ENCODE measurements at places on chromosomes 11 and 22. TPM values are rescaled to one million over a fixed set of nuclear protein-coding genes. Genes with fewer than 3 reads are reported as not detected.
A peak's percentile ranks its signal among the peaks of the same experiment; 100 is the strongest.

DNA sequence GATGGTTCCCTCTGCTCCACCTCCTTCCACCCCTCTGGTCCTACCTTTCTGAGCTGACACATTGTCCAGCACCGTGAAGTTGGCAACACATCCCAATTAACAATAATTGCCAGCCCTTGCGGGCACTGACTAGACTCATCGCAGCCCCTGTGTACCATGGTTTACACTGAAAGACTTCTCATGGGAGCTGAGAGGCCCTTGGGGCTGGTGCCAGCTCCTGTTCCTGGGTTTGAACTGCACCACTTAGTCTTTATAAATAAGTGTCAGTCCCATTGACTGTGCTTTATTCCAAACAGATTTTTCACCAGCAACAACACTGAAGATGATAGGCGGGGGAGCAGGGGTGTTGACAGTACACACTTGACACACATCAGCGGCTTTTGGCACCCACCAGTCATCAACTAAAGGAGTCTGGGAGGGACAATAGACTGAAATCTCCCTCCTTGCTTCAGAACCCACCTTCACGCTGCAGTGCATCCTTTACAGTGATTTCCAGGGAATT lies 447.3 kb downstream of the NTM start:
- no peaks in the 10 kb centered on the region for H3K36me3 ChIP-seq
- no peak for DNase-seq
- peaks cover 2% of the 10 kb centered on the region for H3K27me3 ChIP-seq
- no peak overlapping the region for H3K27ac ChIP-seq
- no peak overlapping the region for H3K4me3 ChIP-seq

GRCh38 chr11:35947437-35947836 lies 3.6 kb downstream of the LDLRAD3 start:
- no peak overlapping the region for H3K27ac ChIP-seq
- no peaks in the 10 kb centered on the region for H3K36me3 ChIP-seq
- no peak overlapping the region for H3K4me3 ChIP-seq
- no peak for DNase-seq
- peaks cover 40% of the 10 kb centered on the region for H3K27me3 ChIP-seq

Gene TMEM45B
- 3.1 TPM for total RNA-seq

- H3K27ac ChIP-seq, result no peak overlapping the region
- DNase-seq, result no peak
- peaks cover 24% of the 10 kb centered on the region for H3K27me3 ChIP-seq
- H3K36me3 ChIP-seq, result no peaks in the 10 kb centered on the region
- H3K4me3 ChIP-seq, result no peak overlapping the region
These were observed 131.2 kb downstream of the ZNF280B start for GRCh38 chr22:22377335-22377734.

DNA sequence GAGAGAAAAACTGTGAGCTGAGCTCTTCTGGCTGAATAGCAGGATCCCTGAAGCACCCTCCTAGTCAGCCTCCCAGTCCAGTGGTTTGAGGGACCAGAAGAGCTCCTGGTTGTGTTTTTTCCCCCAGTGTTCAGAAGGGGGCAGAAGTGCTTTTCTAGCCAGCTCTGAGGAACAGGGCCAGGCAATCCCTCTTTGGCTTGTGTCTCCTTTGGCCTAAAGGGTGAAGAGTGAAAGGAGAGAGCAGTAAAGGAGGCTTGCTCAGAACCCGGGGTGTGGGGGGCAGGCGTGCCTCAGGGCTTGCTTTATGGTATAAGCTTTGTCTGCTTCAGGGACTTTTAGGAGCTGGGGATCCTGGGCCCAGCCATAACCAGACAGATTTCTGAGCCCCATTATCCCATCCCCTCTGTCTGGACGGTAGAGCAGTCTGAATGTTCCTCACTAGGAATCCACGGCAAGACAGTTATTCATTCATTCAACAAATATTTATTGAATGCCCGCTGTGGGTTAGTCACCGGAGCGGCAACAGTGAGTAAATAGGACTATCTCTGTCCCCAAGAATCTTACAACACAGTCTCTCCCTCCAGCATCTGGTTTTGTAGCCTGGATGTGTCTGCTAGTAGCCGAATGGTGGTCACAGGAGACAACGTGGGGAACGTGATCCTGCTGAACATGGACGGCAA lies 14.5 kb downstream of the ACP2 start:
- H3K27me3 ChIP-seq, result no peaks in the 10 kb centered on the region
- peak overlapping the region; percentile 81 for H3K27ac ChIP-seq
- peaks cover 28% of the 10 kb centered on the region for H3K4me1 ChIP-seq
- no peak overlapping the region for H3K4me3 ChIP-seq

- H3K4me1 ChIP-seq, result peaks cover 19% of the 10 kb centered on the region
- peaks cover 63% of the 10 kb centered on the region for H3K27me3 ChIP-seq
These were observed 47.8 kb downstream of the TEAD1 start for GRCh38 chr11:12721816-12722604.

Gene LSP1
- 193 TPM for total RNA-seq

Gene OR5P2
- not detected for total RNA-seq

GRCh38 chr11:116740741-116741140 lies 32.0 kb downstream of the BUD13 start:
- H3K36me3 ChIP-seq, result peaks cover 4% of the 10 kb centered on the region
- H3K4me1 ChIP-seq, result peaks cover 6% of the 10 kb centered on the region
- no peaks in the 10 kb centered on the region for H3K27me3 ChIP-seq
- H3K4me3 ChIP-seq, result no peak overlapping the region

DNA sequence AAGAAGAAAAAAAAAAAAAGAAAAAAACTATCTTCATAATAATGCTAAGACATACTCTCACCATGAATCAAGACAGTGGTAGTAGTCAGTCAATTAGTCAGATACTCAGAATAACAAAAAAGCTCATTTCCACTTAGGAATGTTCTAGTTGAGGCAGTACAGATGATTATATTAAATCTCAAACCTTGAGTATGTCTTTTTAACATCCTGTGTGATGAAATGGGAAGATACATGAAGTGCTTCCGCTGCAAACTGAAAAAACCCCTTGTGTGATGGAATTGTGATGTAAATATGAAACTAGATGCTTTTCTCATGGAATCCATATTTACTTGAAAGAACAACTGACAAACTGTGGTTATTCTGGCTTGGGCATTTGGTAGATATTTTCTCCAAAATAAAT lies 13.7 kb downstream of the AMOTL1 start:
- H3K27ac ChIP-seq, result no peak overlapping the region
- H3K4me3 ChIP-seq, result no peak overlapping the region
- H3K4me1 ChIP-seq, result peaks cover 9% of the 10 kb centered on the region
- DNase-seq, result no peak
- no peaks in the 10 kb centered on the region for H3K36me3 ChIP-seq

Gene SCGB1D4
- not detected for total RNA-seq

Gene IGSF9B
- total RNA-seq, result 79.0 TPM

DNA sequence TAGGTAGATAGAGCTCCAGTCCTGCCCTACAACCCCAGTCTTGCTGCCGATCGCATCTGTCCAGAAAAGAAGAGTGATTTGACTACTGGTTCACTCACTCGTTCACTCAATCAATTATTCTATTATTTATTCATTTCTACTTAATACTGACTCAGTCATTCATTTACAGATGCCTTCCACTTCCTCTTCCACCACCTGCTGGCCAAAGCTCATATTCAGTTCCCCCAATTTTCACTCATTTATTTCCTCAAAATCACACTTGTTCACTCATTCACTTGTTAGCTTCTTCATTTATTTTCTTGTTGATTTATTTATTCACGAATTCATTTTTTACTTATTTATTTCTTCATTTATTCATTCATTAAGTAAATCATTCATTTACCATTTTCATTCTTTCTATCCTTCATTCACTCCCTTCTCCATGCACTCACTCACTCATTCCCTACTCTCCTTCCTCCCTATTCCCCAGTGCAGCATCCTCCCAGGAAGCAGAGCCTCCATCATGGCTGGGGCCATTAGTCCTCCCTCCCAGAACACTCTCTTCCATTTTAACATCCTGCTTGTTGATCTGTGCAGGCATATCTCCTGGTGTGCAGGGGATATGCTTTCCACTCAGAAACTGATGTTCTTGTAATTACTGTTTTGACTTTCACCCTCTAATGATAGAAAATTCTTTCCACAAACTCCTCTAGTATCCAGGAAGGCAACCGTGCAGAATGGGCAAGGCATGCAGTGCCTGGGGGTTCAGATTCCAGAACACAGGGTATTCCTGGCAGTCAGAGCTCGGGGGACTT lies 281.0 kb downstream of the TENM4 start:
- H3K27me3 ChIP-seq, result peaks cover 9% of the 10 kb centered on the region
- H3K4me3 ChIP-seq, result no peak overlapping the region
- no peaks in the 10 kb centered on the region for H3K36me3 ChIP-seq
- no peak for DNase-seq

Gene VSIG10L2
- total RNA-seq, result not detected

Measured in activated CD4-positive, alpha-beta T cell treated with anti-CD3 and anti-CD28 coated beads for 36 hours (primary cell).